ENCODE measurements at places on chromosomes 7 and 10. TPM values are rescaled to one million over a fixed set of nuclear protein-coding genes. Genes with fewer than 3 reads are reported as not detected.
A peak's percentile ranks its signal among the peaks of the same experiment; 100 is the strongest.

DNA sequence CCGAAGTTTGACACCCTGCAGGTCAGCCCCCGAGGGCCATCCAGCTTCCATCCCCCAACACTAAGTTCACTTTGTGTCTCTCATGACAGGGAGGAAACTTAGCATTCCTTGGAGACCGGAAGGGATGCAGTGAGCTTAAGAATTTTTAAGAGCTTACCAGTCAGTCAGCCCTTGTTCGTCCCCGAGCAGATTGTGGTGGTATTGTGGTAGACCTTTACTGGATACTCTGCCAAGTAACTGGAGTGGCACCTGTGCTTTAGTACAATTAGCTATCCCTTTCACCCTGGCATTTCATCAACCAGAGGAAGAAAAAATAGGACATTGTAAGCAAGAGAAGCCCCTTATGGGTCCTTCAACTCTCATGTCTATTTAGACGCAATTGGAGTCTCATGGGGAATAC is 74.8 kb downstream of the NSUN6 start:
- DNase-seq = no peak

DNA sequence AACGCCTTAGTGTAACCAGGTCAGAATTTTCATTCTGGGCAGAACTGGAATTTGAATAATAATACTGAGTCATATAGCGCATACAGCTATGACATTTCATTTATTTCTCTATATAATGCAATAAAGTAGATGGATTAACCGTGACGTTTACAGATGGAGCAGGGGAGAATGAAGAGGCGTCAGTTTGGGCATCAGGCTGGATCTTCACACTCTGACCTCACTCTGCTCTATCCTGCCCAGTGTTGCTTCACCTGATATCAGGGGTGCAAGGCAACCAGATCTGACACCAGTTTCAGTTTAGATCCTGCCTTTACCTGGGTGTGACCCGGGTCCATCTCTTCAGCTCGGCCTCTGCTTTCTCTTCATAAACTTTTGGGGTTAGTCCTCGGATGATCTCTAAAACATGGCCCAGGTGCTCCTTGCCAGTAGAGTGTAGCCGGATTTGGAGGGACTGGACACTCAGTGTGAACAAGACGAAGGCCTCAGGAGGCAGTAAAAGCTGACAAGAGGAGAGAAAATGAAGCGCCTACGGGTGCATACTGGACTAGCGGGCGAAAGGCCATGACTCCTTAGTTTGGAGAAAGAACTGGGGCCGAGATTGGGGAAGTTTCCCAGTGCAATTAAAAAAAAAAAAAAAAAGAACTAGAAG is 1.4 kb upstream of the ZYX start:
- peak; percentile 17 for DNase-seq

GRCh38 chr7:55170335-55171069 is 151.7 kb downstream of the EGFR start:
- DNase-seq = no peak

DNA sequence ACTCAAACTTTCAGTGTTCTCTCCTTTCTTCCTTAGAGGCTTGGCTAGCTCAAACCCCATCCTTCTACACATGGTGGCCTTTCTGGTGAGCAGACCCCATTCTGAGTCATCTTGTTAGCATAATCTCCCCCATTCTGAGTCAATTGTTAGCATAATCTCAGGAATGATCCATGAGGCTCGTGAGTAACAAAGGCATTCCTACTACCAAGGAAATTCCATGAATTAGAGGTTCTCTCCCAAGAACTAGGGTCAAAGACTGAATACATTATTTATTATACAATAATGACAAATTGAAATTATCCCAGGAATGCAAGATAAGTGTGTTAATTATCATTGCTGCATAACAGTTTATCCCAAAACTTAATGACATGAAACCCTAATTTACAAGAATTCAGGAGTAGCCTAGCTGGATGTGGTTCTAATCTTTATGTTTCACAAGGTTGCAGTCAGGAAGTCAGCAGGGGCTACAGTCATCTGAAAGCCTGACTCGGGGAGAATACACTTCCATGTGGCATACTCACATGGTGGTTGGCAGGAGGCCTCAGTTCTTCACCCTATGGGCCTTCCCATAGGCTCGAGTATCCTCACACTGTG is 100.2 kb downstream of the MMRN2 start:
- DNase-seq = no peak

DNA sequence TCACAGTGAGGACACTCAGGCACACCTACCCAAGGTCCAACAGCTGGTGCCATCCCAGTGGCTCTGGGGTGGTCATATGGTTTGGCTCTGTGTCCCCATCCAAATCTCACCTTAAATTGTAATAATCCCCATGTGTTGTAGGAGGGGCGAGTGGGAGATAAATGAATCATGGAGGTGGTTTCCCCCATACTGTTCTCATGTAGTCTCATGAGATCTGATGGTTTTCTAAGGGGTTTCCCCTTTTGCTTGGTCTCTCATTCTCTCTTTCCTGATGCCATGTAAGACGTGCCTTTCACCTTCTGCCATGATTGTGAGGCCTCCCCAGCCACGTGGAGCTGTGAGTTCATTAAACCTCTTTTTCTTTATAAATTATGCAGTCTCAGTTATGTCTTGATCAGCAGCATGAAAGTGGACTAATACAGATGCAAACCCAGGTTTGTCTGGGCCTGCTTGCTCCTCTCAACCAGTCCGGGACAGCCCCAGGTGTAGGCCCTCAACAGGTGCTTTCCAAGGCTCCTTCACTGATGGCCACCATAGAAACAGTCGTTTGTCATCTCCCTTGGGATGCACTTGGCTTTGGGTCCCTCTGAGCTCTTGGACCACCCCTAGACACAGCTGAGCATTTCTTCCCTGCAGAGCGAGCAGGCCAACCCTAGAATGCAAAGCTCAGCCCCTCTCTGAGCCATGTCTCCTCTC is 101.3 kb upstream of the CTBP2 start:
- DNase-seq = no peak

DNA sequence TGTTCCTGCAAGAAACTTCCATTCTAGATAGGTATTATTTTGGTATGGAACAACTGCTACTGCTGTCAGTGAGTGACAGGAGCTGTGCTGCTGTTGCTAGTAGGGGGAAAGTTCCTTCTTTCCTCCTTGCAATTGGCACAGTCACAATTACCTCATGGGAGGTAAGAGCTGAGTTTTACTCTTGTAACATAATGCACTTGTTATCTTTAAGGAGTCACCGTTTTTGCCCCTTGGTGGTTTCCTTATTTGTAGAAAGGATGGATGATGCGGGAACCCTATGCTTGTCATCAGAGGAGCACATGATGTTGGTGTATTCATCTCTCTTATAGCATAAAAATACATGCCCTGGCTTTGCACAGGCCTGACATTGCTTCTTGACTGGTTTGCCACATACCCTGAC is 234.7 kb upstream of the NPY start:
- no peak for DNase-seq

GRCh38 chr7:157652161-157652953 is 315.6 kb downstream of the DNAJB6 start:
- DNase-seq = no peak

- DNase-seq = no peak
Measured at GRCh38 chr10:14278533-14278932, 52.2 kb downstream of the FRMD4A start.

DNA sequence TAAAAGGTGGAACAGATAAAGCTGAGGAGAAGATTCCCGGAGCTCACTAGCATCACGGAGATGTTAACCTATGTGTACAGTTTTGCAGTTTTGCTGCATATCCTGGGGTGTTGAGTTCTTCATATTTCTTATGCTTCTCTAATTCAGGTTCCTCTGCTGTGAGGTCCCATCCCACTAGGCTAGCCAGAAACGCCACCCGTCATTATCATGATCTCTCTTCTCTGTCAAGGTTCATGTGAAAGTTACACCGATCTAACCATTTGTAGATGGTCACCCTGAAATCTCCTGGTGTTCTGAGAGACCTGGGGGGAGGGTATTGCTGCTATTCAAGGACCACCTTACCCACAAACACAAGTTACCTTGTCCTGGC is 136.3 kb downstream of the CCDC71L start:
- DNase-seq = no peak

Gene ASB15
- total RNA-seq = not detected

All from activated CD4-positive, alpha-beta T cell treated with anti-CD3 and anti-CD28 coated beads, Interleukin-2, amount 10 ng/mL, durations not matched to agents 7 days and 5 days (primary cell).